ENCODE measurements at places on chromosomes 16 and 17.

DNA sequence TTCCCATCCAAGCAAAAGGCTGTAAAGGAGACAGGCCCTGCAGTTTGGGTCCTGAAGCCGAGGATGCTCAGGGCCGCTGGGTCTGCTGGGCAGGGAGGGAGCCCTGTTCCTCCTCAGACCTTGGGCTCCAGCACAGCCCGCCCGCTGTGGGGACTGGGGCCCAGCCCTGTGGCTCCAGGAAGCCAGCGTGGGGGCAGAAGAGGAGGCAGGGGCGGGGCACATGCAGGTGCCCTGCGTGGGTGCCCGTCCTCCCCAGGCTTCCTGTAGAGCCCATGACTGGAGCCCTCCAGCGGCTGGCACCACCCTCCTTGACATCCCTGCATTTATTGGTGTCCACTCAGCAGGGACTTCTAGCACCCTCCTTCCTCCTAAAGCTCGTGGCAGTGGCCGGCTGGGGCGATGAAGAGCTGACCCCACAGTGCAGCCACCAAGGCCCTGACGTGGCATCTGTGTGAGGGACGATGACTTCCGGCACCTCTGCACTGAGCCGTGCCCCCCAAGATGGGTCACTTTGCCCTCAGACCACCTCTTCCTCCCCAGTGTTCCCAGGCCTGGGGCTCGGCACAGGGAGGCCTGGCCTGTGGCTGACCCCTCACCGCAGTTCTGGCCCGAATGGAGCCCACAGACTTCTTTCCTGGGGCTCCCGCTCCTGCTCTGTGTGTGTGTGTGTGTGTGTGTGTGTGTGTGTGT lies 9.9 kb downstream of the PRSS27 start:
- no peak for DNase-seq

GRCh38 chr17:77146246-77146632 lies 5.5 kb downstream of the SEC14L1 start:
- no peak for DNase-seq

DNA sequence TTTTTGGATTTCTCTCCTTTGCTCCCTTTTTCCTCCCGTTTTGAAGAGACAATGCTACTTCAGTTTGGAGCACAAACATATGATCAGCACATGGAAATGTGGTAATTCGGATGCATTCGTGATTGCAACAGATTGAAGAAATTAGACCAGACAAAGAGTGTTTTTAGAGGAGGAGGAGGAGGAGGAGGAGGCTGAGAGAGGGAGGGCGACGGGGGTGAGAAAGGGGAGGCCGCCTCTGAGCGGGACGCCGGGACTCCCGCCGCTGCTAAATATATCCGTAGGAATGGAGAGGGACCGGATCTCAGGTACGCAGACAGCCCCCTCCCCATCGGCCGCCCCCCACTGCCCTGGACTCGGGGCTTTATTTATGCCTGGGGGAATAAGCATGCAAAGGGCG lies 179.3 kb downstream of the SEC14L1 start:
- no peak for DNase-seq

DNA sequence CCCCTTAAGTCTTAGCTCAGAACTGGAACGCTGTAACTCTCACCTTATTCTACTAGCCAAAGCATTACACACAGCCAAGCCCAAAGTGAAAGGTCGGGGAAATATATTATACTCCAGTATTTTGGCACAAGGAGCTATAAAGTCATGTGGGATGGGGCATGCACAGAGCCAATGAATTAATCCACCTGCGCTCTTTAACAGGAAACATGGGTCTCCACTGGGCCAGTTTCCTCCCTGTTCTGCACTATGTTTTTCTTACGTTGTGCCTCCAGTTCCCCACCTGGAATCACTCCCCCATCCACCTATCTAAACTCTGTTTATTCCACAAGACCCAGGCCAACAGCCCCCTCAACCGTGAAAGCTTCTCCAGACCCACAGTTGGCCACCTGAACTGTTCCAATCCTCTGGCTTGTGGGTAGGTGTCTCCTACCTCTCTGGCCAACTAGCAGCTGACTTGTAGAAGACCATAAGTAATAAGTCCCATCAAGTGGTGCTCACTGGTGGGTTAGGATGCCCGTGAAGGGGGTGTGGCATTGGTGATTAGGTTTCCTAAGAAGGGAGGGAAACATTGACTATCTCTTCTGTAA lies 286.9 kb downstream of the NPIPA8 start:
- no peak for DNase-seq

GRCh38 chr17:75688209-75688825 lies 21.2 kb downstream of the SAP30BP start:
- no peak for DNase-seq

- DNase-seq = no peak
Measured at GRCh38 chr17:20267459-20267842, 199.9 kb downstream of the LGALS9B start.

- no peak for DNase-seq
Measured at GRCh38 chr17:681738-682529, 32.7 kb downstream of the VPS53 start.

DNA sequence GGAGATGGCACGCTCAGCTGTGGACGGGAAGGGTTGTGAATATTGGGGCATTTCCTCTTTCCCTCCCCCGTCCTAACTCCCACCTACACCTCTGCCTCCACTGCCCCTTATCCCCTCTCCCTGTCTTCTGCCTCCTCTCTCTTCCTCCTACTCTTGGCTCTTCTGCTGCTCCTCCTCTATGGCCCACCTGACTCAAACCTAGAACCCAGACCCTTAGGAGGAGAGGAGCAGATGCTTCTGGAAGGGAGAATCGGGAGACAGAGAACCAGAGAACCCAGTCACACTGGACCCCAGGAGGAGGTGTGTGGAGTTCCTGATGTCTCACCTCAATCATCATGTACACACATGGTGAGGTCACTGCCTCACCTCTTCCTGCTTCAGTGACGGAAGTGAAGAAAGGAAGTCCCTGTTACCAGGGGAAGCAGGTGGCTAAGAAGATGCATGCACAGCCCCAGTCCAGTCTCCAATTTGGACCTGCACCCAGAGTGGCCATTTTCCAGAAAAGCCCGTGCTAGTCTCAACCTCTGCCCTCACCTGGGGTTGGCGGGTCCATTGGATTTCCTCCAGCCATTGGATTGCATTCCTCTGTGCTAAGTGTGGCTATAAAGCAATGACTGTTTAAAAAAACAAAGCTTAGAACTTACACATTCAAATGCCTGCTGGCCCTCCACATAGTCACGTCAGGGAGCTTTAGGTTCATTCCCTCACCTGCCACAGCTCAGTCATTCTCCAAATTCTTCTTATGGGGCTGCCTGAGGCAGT lies 4.0 kb downstream of the RNF222 start:
- no peak for DNase-seq

DNA sequence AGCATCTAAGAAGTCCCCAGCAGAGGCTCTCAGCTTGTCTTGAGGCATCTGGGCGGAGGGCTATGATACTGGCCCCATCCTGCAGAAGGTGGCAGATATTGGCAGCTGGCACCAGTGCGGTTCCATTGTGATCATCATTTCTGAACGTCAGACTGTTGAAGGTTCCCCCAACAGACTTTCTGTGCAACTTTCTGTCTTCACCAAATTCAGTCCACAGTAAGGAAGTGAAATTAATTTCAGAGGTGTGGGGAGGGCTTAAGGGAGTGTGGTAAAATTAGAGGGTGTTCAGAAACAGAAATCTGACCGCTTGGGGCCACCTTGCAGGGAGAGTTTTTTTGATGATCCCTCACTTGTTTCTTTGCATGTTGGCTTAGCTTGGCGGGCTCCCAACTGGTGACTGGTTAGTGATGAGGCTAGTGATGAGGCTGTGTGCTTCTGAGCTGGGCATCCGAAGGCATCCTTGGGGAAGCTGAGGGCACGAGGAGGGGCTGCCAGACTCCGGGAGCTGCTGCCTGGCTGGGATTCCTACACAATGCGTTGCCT lies at the start of gene CIITA:
Gene CIITA, plus strand, starts transcription at position 404 of the 543 bp plus-strand sequence. Its CDS starts 129 bp downstream, at position 533.
- DNase-seq = no peak

DNA sequence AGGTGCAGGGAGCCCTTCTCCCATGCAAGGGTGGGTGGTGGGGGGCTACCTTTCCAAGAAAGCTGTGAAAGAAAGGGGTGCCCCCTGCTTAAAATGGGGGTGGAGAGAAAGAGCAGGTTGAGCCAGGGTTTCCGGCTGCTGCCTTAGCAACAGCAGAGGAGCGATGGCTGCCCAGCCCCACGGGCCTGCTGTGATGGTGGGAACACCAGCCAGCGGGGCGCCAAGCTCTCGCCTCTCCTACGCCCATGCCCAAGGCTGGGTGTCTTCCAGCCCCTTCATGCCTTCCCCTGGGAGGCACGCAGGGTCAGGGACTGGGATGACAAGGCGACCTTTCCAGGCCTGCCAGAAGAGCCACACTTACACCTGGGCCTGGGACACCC lies 3.0 kb downstream of the FMNL1 start:
- no peak for DNase-seq

DNA sequence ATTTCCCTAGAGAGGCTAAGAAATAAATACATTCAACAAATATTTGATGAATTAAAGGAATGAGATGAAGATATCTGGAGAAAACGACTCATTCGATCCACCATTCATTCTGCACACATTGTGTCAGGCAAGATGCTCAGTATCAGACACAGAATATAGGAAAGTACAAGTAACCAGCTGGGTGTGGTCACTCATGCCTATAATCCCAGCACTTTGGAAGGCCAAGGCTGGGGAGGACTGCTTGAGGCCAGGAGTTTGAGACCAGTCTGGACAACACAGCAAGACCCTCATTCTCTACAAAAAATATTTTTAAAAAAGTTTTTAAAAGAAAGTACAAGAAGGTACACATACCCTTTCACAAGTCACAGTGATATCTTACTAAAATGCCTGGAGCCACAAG lies 42.3 kb downstream of the CRLF3 start:
- no peak for DNase-seq

GRCh38 chr16:66378741-66379570 lies 12.5 kb downstream of the CDH5 start:
- DNase-seq = no peak

DNA sequence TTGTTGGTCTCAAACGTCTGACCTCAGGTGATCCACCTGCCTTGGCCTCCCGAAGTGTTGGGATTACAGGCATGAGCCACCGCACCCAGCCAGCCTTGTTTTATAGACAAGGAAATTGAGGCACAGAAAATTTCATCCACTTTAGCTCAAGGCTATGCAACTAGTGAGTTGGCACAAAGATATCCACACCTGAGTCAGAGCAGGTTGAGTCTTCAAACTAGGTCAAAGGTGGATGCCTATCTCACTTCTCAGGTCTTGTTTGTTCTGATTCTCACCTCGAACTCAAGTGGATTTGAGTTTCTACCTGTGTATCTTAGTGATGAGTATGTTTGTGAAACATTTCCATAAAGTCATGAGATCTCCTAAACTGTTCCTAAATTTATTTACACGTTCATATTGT lies 35.6 kb upstream of the GAS7 start:
- no peak for DNase-seq

DNA sequence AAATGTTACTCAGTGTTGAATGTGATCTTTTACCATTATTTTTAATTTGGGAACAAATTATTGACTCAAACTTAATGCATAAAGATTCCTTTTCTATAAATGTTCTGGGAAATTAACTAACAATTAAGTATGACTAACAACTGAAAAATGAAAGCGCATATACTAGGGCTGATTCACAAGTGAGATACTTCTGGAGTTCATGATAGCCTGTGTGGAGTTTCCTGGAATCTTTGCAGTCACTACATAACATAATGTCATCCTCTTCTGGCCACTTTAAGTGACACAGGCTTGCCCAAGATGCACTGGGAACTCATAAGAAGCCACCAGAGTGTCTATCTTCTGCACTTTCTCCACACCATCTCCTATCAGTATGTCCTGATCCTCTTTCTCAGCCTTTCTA lies 450.3 kb upstream of the CDH11 start:
- DNase-seq = no peak

DNA sequence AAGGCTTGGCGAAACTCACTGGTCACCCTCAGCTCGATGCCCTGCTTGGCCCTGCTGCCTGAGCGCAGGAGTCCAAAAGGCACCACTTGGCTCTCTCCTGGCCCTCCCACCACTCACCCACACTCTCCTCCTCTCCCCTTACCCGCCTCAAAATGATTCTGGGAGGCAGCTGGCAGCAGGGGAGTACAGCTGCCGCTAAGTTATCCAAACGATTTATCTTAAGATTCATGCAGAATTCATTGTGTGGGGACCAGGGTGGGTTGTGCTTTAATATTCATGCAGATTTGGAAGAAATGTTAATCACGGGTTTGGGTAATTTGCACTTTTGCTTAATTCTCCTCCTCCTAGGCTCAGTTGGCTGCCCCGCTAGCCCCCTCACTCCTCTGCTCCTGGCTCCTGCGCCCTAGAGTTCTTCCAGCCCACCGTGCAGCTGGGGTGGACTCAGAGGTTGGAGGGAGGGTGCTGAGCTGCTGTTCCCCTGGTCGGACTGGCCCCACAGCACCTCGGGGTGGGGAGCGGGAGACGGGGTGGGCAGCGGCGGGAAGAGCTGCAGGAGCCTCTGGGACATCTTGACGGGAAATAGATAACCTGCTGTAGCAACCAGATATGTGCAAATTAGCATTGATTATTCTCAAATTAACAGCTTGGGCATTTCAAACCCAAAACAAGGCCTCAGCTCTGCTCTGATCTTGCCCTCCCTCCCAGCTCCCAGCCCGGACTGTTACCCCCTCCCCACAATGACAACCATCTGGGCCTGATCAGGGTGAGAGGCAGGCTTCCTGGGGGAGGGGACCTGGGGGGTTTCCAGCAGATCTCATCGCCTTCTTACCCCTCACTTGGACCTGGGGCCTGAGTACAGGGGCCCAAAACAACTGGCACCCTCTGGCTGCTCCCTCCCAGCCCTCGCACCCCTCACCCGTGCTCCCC lies 122.6 kb upstream of the RPL38 start:
- no peak for DNase-seq

- DNase-seq = no peak
Measured at GRCh38 chr16:81220349-81220748, 18.1 kb upstream of the BCO1 start.

GRCh38 chr17:41153856-41154255 lies 4.2 kb upstream of the KRTAP4-5 start:
- DNase-seq = no peak

- no peak for DNase-seq
Measured at GRCh38 chr17:32865141-32865540, 11.8 kb downstream of the MYO1D start.

GRCh38 chr16:7372095-7372494 lies 39.5 kb downstream of the RBFOX1 start:
- no peak for DNase-seq

DNA sequence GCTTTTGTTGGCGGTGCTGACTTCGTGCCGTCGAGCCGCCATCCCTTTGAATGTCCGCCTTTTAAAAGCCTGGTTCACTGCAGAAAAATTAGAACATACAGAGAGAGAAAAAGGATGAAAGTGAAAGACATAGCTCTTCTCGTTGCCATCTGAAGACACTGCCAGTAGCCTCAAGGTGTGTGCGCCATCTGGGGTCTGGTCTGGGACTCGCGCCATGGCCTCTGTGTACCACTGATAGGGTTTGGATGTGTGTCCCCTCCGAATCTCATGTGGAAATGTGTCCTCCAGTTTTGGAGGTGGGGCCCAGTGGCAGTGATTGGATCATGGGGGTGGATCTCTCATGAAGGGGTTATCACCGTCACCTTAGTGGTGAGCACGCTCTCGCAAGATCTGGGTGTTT lies 15.5 kb downstream of the GSE1 start:
- DNase-seq = no peak

- no peak for DNase-seq
Measured at GRCh38 chr16:10088380-10088793, 93.8 kb downstream of the GRIN2A start.
